ENCODE measurements at places on chromosomes 12 and 14.

DNA sequence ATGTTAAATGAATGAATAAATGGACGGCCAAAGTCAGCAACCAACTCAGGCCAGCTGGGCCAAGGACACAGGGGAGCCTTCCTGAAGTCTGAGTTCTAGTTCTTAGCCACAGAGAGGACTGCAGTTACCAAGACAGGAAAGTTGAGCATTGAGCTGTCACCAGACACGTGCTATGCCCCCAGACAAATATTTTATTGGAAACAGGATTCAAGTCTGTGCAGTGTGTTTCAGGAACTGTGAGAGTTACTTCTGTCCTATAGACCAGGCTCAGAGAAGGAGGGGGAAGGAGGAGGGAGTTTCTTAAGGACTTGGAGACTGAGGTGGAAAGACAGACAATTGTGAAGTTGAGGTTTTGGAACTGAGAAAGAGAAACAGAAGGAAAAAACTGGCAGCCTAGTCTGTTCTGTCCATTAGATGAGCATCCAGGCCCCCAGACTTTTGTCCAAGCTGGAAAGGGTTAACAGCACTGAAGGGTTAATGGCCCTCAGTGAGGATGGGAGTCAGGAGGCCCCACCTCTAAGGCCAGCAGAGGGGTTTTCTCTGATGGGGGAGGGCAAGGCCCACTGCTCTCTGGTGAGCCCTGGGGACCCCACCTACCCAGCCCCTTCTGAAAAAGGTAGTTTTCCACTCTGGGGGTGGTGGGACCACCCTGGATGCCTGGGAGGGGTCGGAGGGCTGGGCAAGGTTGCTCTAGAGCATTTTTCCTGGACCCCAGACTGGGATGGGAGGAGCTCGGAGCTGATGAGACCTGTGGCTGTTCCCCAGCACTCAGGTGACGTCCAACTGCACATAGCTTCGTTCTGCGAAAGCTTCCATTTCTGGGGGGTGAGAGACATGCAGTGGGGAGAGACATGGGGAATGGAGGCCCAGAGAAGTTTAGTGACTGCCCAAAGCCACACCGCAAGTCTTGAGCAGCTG, 6.9 kb upstream of the CMKLR1 start:
- DNase-seq, result no peak

GRCh38 chr12:123011701-123012100, 31.2 kb downstream of the ARL6IP4 start:
- DNase-seq, result no peak

GRCh38 chr14:35140718-35141581, 18.6 kb downstream of the PRORP start:
- no peak for DNase-seq

- no peak for DNase-seq
Observed at GRCh38 chr12:93844164-93844784, 167.1 kb downstream of the CRADD start.

DNA sequence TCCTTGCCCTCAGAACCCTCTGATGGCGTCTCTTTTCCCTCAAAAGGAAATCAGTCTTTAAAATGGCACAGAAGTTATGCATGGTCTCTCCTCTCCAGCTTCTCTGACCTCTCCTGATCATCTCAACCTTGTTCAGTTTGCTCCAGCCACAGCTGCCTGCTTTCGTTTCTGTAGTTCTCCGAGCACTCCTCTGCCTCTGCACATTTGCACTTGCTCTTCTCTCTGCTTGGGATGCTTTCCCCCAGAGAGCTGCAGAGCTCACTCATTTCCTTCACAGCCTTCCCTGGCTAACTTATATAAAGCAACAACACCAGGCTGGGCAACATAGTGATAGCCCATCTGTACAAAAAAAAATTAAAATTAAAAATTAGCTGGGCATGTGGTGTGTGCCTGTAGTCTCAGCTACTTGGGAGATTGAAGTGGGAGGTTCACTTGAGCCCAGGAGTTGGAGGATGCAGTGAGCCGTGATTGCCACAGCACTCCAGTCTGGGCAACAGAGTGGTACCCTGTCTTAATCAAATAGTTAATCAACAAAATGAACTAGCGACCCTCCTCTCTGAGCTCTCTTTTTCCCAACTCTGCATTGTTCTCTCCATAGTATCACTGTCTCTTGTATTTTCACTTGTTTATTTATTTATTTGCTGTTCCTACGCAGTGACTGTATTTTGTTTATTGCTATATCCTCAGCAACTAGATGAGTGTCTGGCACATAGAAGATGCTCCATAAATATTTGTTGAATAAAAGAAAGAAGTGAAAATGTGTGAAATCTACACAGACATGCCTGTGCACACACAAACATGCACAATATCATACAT, 37.7 kb downstream of the PPFIBP1 start:
- no peak for DNase-seq

- peak; percentile 66 for DNase-seq
Observed at GRCh38 chr14:70660967-70661893, 19.5 kb downstream of the TTC9 start.

DNA sequence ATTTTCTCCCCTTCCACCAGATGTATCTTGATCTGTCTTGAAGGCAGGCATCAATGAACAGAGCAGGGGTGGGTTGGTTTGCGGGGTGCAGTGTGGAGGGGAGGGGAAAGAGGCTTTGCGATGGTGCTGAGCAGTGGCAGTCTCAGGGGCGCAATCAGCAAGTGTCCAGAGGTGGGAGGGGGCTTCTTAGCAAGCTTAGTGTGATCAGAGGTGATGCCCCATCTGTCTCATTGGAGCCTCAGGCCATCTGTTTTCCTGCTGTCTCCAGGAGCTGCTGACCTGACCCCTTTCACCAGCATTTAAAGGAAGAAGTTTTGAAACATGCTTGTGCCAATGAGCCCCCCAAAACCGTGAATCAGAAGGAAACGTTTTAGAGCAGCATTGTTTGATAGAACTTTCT, 187.7 kb upstream of the LHX5 start:
- no peak for DNase-seq

DNA sequence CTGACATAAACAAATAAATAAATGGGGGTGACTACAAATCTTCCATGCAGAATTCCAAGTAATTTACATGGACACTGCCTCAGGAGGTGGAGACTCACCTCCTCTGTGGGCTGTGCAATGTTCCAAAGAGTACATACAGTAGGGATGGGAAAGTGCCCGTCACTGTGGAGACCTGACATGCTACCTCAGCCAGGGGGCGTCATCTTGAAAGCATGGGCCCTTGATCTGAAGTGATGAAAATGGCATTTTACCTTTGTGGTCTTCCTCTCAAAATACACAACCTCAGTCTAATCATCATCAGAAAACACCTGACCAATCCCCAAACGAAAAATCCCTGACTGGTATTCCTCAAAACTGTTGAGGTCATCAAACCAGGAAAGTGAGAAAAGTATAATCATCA, 48.4 kb downstream of the ANAPC7 start:
- DNase-seq, result no peak

DNA sequence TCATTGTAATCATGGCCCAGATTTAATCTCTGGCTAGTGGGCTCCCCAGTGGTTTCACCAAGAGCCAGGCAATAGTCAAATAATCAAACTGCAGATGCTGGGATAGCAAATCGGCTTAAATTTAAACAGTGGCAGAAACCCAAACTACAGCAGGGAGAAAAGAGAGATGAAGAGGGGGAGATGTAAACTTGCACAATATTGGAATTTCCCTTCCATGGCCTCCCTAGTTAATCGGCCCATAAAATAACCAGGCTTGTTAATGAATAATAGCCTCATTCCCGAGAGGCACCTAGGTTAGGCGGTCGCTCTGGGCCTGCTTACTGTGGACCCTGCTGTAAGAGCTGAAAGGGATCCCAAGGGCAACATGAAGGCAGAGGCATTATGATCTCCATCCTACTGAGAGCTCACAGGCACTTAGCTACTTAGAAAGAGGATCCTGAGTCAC, 116.2 kb downstream of the NUAK1 start:
- no peak for DNase-seq

DNA sequence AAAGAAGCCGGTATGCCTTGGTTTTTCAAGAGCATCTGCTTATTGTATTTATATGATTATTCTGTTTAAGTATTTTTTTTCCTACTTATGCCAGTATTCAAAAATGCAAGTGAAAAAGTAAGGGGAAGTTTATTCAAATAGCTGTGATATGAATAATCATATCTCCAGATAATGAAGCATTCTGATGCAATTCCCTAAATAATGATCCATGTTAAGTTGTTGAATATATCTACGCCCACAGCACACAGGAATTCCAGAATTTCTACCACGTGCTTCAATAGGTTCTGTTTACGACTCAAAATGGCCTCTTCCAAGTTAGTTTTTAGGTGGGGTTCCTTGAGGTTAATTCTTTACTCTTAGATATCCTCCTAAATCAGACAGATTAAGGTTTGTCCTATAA, 208.3 kb downstream of the NAV3 start:
- DNase-seq, result no peak

DNA sequence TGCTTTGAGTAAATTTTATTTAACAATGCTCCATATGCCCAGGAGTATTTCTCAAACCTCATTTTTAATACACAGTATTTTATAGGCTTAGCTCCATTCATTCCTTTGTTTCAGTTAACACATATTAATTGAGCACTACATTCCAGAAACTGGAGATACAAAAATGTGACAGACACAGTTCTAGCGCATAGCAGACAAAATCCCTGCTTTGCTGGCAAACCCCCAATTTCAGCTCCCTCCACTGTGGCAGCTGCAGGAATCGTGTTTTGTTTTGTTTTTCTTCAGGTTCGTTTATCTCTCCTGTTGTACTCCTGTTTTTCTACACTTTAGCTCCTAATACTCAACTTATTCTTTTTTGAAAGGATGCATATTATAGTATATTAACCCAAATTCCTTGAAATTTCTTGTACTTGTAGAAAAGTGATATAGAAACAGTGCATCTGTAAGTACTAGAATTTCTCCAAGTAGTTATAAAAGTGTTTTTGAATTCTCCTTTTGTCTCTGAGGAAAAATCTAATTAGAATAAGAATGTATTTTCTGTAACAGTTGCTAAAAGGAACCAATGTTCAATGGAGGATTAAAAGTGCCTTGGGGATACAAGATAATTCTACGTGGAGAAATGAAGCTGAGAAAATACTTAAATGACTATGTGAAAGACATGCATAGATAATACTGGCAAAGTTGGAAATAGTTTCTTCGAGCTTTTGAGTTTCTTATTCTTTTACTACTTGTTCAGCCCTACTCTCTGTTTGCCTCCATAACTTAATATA, 6.4 kb upstream of the RAB21 start:
- no peak for DNase-seq

GRCh38 chr12:88432531-88433490, 147.5 kb downstream of the KITLG start:
- DNase-seq, result no peak

- no peak for DNase-seq
Observed at GRCh38 chr12:29389295-29389919, 8.4 kb upstream of the ERGIC2 start.

DNA sequence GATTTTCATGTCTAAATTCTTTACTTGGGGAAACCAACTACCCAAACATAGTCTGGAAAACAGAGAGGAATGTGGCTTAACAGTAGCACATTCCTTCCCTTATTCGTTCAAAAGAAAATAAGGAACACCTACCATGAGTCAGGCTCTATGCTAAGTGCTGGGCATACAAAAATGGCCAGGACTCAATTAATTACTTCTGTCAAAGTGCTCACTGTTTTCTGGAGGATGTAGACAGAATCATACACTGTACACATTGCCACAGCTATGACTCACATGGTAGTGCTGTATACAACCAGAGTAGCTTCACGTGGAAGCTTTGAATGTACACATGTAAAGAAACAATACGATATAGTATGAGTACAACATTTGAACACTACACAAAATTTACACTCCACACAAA, 50.1 kb downstream of the SLC25A21 start:
- DNase-seq, result no peak

DNA sequence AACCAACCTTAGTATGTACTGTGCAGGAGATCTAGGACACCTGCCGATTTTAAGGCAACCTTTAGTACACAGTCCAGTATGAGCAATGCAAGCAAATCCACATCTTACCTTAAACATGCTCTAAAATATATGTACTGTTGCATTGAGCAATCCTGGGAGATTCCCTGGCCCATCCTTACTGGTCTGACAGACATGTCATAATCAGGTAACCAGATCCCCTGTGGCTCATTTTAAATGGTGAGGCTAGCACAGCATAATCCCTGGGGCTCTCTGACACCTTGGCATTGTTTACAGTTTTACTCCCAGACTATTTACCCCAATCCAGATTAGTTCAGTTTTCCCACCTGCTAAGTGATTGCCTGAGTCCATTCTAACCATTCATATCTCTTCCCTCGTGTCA, 15.1 kb downstream of the BMAL2 start:
- no peak for DNase-seq

DNA sequence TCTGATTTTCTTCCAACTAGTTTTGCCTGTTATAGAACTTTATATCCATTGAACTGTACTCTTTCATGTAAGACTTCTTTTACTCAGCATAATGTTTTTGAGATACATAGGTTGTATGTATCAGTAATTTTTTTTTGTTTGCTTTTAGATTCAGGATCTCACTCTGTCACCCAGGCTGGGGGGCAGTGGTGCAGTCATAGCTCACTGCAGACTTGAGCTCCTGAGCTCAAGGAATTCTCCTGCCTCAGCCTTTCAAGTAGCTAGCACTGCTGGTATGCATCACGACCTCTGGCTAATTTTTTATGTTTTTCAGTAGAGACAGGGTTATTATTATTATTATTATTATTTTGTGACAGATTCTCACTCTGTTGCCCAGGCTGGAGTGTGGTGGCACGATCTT, 65.0 kb upstream of the DDHD1 start:
- no peak for DNase-seq

GRCh38 chr12:58895053-58895452, 25.3 kb downstream of the LRIG3 start:
- DNase-seq, result no peak

DNA sequence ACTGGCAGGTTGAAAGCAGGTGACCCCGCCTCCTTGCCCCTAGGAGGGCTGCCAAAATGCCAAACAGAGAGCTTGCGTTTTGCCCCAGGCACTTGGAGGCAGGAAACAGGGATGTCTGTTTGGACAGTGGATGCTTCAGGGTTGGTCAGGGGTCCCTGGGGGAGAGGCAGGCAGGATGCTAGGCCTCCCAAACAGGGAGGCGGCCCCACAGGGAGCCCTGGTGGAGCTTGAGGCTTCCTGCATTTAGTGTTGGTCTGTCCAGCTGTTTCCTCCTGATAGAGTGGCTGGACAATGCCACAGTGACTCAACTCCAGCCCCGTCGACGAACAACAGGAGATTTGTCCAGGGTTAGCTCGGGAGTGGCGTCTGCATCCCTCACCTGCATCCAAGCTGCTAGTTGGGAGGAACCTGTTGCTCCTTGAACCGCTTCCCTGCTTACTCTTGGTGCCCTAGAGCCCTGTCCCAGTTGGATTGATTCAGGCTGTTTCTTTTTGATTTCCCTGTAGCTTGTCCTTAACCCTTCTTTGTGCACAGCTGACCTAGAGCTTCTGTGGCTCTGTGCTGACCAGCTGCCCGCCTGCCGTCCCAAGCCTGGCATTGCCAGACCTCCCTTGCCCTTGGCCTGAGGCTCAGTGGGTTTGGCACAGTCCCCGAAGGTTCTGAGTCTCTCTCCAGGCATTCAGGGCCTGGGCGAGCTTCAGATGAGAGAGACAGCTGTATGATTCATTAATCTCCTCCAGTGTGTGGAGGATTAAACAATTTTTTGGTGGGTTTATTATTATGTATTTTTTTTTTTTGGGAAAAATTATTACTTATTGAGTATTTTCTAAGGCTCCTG, 45.9 kb downstream of the TSPAN9 start:
- no peak for DNase-seq

Data from spinal cord (tissue), 10 donors.